ENCODE measurements at places on chromosomes 2 and 18. TPM values are rescaled to one million over a fixed set of nuclear protein-coding genes. Genes with fewer than 3 reads are reported as not detected.
A peak's percentile ranks its signal among the peaks of the same experiment; 100 is the strongest.

DNA sequence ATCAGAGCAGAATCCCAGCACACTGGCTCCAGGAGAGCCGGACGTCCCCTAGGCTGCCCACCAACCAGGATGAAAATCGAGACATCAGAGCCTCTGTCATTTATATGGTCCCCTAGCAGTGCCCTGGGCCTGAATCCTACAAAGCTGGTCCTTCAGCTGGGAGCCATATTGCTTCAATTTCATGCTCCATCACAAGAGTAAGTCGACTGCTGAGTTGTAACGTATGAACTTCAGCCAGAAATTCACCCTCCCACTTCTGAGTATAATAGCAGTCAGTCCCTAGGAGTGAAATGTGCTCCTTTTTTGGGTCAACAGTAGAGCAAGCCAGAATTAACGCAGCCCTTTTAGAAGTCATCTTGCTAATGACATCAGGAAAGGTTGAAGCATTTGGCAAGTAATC is 126.4 kb downstream of the CCBE1 start:
- no peak for DNase-seq

DNA sequence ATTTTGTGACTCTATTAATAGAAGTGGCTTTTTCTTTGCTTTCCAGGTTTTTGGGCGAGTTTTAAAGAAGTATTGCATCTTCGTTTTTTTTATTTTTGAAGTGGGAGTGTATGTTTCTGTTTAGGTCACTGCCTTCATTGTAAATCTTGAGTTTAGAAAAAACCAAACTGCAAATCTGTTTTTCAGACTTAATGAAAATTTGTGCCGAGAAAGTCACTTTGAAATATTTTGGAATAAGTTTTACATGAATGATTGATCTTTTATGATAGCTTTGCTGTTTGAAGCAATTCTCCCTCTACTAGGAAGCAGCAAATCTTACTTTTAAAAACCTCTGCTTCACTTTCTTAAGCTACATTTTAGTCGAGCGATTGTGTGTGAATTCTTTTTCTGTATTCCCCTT is 2.2 kb downstream of the SMAD4 start:
- no peak for DNase-seq

DNA sequence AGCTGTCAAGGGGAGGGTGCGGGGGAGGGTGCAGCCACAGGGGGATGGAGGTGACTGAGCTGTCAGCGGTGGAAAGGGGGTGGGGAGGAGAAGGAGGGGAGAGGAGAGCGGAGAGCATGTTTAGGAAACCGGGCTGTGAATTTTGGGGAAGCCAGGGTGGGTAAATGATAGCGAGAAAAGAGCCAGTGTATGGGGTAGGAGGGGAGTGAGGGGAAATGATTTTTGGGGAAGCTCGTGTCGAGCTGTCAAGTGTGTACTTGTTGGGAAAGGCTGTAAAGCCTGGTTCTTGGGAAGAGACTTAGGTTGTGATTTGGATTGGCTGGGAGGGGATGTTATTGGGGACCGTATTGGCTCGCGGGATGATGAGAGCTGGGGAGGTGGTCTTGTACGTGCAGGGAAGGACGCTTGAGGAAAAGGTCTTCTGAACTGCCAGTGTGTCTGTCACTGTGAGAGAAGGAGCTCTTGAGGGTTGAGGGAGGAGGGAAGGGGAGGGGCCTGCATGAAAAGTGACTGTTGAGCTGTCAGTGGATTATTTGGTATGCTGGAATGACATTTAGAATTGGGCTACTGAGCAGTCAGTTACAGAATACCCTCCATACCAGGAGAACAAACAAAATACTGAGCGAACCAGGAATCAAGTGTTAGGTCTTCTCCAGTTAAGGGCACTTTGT is 1.0 kb downstream of the UBR3 start:
- peak; percentile 36 for DNase-seq

GRCh38 chr2:74688881-74689280 is 34.8 kb downstream of the SEMA4F start:
- no peak for DNase-seq

Gene DUSP19
- total RNA-seq = 2.8 TPM

- no peak for DNase-seq
Measured at GRCh38 chr18:72830109-72830508, 37.7 kb downstream of the NETO1 start.

Gene FOXI3
- not detected for total RNA-seq

Gene CTNNA2
- total RNA-seq = 0.06 TPM

DNA sequence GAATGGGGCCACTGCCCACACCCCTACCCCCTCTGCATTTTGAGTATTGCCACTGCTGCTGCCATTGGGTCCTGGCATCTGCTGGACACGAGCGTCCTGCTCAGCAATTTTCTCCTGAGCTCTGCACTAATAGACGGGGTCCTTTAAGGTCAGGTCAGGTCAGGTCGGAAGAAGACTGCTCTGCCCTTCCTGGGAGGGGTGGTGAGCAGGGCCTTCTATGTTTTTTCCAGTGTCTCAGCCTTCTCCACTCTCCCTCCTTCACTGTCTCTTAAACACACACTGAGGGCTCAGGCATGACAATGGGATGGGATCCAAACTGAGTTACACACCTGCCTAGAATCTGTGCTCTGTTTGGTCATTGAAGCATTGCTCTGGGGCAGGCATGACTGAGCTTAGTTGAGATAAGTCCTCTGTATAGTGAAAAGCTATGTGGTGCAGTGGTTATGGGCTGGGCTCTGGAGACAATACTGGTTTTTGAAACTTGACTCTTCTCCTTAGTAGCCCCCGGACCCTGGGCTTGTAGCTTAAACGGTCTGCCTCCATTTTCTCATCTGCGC is 10.6 kb downstream of the MYO1B start:
- no peak for DNase-seq

Gene CKAP2L
- 33.2 TPM for total RNA-seq

DNA sequence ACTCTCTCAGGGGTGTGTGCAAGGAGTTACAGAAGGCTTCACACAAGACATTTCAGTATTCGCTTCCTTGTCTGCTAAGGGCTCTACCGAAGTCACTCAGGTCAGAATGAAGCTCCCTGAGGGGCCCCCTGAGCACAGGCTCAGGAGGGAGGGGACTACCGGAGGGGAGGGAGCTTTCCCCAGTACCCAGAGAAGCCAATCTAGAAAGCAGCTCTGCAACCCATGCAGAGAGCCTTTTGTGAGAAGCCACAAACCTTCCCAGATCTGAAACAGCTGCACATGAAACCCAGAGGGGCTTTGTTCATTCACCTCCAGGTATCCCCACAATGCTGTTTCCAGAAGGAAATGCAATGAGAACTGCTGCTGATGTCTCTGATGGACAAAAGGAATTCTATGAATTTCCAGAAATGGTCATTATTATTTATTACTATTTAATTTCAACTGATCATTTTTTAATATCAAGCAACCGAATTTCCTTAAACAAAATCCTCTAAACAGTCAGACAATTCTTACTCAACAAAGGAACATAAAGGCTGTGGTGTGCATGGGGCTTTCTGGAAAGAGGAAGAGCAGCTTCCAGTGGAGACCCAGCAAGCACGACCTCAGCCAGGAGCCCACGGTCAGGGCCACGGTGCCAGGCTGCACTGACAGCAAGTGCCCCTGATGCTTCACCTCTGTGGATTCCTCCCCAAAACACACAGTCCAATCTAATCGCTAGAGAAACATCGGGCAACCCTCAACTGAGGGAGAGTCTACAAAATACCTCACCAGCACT is 42.0 kb downstream of the NDUFA10 start:
- no peak for DNase-seq

GRCh38 chr2:118300832-118301231 is 212.6 kb downstream of the INSIG2 start:
- DNase-seq = no peak

Gene ATP8B1
- 5.6 TPM for total RNA-seq

GRCh38 chr2:237194081-237194480 is 108.4 kb downstream of the COPS8 start:
- DNase-seq = no peak

Measured in LHCN-M2 (cell line).